ENCODE measurements at places on chromosomes 1 and 21.

DNA sequence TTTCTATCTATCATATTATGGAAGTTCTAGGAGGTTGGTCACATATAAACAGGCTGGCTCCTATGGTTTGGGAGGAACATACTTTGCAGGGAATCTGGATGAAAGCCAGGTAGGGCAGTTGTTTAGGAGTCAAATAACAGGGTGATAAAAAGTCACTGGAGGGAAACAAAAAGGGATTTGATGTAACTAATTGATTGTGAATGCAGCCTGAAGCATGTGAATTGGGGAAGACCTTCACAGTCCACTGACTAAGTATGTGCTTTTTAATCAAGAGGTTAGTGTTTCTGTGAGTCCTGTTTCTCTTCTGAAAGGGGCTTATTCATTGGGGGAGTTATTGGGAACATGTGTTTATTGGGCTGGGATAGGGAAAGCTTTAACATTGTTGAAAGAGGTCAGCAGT lies 41.3 kb downstream of the HMCN1 start:
- DNase-seq, result no peak

DNA sequence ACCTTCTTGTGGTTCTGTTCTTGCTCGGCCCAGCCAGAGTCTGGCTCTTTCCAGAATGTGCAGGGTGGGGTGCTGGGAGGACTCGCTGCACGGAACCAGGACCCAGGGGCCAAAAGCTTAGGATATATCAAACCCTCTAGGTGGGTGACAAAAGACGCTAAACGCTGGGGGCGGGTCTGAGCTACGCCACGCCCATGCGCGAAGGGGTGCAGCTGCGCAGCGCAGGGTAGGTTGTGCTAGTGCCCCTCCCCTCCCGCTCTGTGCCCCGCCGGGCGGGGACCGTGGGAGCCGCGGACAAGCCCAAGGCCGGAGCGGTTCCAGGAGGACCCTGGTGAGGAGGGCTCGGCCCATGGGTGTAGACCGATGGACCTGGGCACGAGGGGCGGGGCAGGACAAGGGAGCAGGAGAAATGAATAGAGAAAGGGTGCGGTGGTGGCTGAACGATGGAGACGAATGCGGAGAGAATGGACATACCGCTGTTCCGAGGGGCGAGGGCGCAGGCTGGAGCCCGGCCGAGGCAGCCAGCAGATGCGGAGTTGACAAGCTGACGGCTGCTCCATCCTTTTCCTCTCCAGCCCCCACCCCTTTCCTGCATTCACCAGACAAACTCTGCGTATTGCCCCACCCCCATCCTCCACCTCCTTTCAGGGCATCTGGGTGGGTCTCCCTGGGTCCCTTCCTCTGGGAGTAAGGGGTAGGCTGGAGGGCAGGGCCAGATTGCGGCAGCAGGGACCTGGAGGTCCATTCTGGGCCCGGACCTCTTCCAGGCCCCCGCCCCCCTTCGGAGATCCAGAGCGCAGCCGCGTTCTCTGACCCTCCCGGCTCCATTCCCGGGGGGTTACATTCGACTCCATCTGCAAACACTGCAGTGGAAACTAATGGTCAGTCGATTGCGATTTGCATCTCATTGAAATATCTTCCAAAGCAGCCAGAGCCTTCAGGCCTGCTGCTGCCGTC lies at the start of gene RUSC1:
TSS of gene RUSC1 (plus strand) at position 234 of the 957 bp plus-strand sequence. CDS start 880 bp downstream, outside the sequence.
- DNase-seq, result no peak

GRCh38 chr1:3795453-3796214 lies 664 bp downstream of the LRRC47 start:
- DNase-seq, result no peak

DNA sequence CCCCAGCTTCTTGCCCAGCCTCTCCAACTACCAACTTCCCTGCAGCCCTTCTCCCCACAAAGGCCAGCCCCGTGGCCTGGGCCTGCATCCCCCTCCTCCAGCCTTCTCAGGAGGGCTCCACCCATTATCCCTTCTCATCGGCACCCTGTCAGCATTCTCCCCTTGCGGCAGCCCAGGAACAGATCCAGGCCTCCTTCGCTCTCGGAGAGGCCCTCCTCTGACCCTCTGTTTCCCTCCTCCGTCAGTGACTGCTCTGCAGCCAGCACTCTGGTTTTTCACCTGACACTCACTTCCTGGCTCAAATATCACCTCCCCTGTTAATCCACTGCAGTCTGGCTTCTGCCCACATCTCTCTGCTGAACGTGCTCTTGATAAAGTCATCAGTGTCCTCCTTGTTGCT lies 17.5 kb downstream of the ADGRB2 start:
- no peak for DNase-seq

- DNase-seq, result no peak
Measured at GRCh38 chr1:237293804-237294203, 251.8 kb downstream of the RYR2 start.

- DNase-seq, result no peak
Measured at GRCh38 chr1:20405893-20406604, 80.0 kb downstream of the CAMK2N1 start.

GRCh38 chr1:7654725-7655124 lies 116.4 kb upstream of the VAMP3 start:
- no peak for DNase-seq

GRCh38 chr1:196418772-196419171 lies 189.5 kb downstream of the KCNT2 start:
- DNase-seq, result no peak

- DNase-seq, result no peak
Measured at GRCh38 chr1:36469163-36469562, 5.0 kb upstream of the MRPS15 start.

- DNase-seq, result no peak
Measured at GRCh38 chr1:64147759-64148158, 55.7 kb upstream of the UBE2U start.

DNA sequence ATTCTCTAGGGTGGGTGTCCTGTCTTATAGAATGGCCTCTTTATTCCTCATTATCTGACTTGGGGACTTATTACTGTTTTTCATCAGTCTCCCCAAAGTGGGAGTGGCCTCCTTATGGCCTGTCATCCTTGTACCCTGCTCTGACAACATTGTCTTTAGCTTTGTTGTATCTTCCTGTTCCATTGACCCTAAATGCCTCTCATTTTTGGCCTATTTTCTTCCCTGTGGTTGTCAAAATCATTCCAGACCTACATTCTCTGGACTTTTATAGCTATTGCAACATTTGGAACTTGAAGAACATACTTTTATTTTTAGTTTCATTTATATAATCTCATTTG lies 9.7 kb downstream of the SFT2D2 start:
- no peak for DNase-seq

- no peak for DNase-seq
Measured at GRCh38 chr1:55131801-55132200, 83.4 kb downstream of the USP24 start.

- DNase-seq, result peak; percentile 55
Measured at GRCh38 chr1:225655509-225656258, 2.8 kb upstream of the ENAH start.

DNA sequence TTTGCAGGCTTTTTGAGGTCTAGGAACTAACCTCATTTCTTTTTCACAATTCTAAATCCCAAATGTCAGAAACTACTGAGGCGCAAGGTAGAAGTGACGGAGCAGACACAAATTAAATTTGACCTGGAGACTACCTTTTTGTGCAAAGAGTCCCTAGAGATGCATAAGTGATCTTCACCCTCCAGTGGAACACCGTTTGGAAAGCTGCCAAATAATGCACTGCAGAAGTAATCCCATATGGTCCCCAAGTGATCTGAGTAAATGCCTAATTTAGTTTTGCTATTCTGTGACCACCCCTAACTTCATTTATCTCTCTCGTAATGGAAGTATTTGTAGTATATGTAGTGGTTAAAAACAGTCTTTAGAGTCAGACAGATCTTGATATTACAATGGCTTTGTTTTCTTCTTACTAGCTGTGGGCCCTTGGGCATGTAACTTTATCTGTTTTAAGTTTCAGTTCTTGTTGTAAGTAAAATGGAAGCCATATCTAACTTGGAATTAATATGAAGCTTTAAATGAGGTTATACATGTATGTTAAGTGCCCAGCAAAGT lies 70.4 kb upstream of the IPO9 start:
- DNase-seq, result no peak

DNA sequence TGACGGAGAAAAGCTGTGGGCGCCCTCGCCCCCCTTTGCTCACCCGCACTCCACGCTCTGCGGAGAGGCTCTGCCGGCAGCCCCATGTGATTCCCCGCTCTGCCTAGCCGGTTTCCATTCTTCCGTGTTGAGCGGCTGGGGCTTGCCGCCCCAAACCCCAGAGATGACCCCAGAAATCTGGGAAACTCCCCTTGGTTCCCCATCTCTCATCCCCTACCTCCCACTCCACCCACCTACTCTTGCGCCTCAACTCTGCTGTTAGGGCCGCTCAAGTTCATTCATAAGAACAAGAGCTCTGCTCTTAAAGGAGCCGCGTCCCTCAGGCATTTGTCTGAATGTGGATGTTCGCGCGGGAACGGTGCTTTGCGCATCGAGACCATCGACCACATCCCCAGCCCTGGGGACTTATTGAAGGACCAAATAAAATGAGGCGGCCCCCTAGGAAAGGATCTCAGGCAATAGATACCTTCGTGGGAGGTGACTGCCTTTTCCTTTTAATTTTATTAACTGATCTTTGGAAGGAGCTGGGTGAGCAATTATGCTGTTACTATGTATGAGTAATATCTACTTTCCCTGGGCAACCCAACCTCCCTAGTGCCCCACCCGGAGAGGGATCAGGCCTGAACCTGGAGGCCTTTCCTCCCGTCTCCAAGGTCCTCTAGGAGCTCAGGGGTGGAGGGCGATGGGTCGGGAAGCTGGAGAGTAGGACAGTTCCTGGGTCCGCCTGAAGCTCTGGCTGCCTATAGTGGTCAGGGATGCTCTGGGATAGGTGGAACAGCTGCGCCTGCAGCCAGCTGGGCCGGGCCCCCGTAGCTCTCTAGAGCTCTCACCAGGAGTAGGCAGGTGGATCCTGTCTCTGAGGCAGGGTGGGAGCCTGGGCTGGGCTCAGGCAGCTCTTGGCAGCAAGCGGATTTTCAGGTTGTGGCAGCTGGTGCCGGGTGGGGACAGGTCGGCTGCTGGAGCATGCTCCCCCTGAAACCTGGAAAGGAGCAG lies 898 bp downstream of the MFSD2A start:
- peak; percentile 28 for DNase-seq

GRCh38 chr1:248816042-248816851 lies 9.5 kb downstream of the SH3BP5L start:
- DNase-seq, result no peak

DNA sequence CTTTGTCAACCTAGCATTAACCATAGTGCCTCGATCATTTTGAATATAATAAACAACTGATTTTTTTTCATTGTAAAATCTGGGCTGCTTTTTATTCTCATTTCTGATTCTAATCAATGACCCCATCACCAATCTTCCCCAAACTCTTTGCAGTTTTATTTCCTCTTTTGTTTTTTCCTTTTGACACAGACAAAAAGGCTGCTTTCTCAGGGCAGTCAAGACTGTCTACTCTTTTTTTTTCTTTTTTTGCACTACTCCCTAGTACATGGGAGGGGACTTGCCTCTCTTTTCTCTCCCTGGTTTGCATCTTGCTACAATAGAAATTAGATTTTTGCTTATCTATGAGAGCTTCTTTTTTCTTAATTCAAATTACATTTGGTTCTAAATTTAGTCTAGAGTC lies 987.9 kb downstream of the ADGRL2 start:
- peak; percentile 27 for DNase-seq

- no peak for DNase-seq
Measured at GRCh38 chr1:169901115-169901514, 7.4 kb upstream of the SCYL3 start.

- peak; percentile 84 for DNase-seq
Measured at GRCh38 chr21:46325073-46325912, 1.3 kb downstream of the PCNT start.

DNA sequence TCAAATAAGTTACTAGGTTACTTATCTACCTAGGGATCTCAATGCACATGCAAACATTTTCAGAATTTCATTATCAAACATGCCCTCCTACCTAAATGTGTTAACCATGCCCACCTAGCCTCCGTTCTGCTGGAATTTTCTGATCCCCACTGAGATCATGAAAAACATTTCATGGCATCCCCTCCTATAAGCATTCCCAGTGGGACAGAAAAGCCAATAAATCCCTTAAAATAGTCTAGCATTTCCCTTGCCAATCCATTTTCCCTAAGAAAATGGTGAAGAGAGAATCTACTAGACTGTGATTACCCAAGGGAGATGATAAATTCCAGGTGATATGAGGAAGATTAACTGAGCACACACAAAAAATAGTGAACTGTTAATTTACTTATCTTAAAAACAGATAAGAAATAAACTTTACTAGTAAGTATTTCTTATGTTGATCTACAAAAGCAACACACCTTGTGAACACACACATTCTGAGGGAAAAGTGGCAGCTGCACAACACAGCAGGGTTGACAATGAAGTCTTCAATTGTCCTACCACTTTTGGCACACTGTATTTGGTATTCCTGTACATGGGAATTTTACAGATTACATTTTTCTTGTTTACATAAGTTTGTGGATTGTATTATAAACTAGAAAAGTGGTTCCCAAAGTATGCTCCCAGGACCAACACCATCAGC lies 49.6 kb downstream of the ARID4B start:
- no peak for DNase-seq

- peak; percentile 83 for DNase-seq
Measured at GRCh38 chr1:93629101-93630059, 52.3 kb downstream of the BCAR3 start.

- no peak for DNase-seq
Measured at GRCh38 chr1:117166076-117166475, 44.5 kb upstream of the TRIM45 start.

DNA sequence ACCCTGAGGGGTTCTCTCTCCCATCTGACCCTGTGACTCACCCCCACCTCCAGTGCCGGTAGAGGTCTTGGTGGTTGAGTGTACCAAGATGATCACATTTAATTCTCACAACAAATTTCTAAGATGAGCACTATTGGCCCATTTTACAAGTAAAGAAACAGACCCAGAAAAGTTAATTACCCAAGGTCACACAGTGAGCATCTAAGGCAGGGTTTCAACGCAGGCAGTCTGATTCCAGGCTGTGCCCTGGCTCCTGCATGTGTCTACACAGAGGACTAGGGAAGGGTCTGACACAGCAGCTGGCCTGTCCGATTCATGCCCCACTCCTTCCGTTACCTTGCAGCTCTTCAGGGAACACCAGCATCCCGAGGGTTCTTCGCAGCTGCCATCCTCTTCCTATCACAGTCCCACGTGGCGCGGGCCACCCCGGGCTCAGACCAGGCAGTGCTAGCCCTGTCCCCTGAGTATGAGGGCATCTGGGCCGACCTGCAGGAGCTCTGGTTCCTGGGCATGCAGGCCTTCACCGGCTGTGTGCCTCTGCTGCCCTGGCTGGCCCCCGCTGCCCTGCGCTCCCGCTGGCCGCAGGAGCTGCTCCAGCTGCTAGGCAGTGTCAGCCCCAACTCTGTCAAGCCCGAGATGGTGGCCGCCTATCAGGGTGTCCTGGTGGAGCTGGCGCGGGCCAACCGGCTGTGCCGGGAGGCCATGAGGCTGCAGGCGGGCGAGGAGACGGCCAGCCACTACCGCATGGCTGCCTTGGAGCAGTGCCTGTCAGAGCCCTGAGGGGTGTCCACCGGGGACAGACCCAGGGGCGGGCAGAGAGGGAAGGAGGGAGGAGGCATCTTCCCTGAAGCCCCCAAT lies 7.5 kb downstream of the NCDN start:
- DNase-seq, result no peak

DNA sequence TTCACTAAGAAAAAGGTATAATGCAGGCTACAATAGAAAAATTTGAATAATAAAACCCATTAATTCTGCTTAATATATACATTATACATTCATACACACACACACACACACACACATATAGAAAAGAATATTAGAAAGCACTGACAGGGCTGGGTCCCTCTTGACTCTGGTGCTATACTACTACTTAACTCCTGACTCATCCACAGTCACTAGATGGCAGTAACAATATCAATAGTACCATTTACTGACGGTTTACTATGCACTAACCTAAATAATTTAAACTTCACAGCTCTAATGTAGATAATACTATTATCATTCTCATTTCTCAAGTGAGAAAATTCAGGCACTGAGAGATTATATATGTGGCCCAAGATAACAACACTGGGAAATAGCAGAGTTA lies 87.5 kb downstream of the COP1 start:
- peak; percentile 52 for DNase-seq
